ENCODE measurements at places on chromosomes 12 and 14. TPM values are rescaled to one million over a fixed set of nuclear protein-coding genes. Genes with fewer than 3 reads are reported as not detected.

DNA sequence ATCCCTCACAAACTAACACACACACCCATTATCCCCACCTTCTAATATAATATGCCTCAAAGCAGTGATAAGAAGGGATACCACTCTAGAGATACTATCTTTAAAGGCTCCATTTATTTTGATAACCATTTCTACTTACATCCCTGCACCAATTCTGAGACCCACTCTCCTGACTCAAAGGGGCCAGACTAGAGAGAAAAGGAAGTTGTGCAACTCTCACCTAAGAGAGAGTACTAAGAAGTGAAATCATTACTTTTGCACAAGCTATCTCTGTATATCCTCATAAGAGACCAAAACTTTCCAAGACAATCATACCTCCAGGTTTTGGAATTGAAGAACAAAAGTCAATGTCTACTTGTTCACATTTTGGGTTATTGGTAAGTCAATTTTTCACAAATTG lies 45.4 kb upstream of the USP15 start:
- no peak for DNase-seq

DNA sequence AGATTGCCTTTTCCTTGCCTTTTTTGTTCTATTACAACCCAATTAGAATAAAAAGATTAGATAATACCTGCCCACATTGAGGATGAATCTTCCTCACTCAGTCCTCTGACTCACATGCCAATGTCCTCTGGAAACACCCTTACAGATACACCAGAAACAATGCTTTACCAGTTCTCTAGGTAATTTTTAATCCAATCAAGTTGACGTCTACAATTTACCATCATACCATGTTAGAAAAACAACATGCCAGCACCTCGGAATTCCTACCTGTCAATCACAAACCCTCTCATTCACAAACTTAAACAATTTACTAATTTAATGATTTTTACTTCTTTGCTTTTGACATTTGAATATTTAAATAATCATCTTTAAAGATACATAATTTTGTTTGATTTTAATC lies 953.8 kb downstream of the TRHDE start:
- no peak for DNase-seq

GRCh38 chr14:94538070-94538740 lies 23.0 kb upstream of the SERPINA4 start:
- DNase-seq, result no peak

- no peak for DNase-seq
These were observed 22.1 kb downstream of the ERP29 start for GRCh38 chr12:112035219-112035785.

DNA sequence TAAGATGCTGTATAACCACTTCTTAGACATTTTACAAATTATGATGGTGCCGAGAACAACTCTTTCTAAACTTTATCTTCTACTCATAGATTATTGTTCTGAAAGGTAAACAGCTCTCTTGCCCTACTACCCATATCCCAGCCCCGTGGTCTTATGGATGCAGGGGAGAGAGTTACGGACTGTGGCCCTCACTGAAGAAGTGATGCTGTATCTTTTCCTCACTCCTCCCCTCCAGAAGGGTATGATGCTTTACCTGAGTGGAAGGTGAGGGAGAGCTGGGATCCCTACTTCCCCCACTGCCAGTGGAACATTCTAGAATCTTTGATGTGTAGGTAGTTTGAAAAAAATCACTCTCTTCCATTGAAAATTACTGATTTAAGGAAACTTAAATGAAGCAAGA lies 3.5 kb downstream of the TSHR start:
- no peak for DNase-seq

DNA sequence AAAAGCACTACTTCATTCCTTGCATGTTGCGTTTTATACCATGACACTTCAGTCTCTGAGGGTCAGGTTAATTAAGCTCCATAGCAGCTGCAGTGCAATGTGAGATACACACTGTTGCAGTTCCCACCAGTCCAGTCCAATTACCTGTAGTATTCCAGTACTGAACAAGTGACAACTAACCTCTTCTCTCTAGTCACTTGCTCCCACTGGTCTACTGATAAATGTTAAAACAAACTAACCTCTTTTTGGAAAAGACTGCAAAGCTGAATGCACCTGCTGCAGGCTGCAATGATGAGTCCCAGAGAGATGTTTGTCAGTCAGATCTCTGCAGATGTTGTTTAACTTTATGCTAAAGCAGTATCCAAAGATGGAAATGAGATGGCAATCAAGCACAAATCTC lies 7.9 kb downstream of the NOVA1 start:
- no peak for DNase-seq

- DNase-seq, result no peak
These were observed 185.7 kb downstream of the DAD1 start for GRCh38 chr14:22403296-22403695.

- no peak for DNase-seq
These were observed 36.1 kb downstream of the ERP29 start for GRCh38 chr12:112049351-112049750.

DNA sequence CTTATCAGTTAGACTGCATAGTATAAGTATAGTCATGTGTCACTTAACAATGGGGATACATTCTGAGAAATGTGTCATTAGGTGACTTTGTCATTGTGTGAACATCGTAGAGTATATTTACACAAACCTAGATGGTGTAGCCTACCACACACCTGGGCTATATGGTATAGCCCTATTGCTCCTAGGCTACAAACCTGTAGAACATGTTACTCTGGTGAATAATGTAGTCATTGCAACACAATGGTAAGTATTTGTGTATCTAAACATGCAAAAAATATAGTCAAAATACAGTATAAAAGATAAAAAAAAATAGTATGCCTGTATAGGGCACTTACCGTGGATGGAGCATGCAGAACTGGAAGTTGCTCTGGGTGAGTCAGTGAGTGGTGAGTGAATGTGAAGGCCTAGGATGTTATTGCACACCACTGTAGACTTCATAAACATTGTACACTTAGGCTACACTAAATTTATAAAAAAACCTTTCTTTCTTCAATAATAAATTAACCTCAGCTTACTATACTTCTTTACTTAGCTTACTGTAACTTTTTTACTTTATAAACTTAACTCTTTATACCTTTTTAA lies 40.3 kb upstream of the ANKS1B start:
- no peak for DNase-seq

DNA sequence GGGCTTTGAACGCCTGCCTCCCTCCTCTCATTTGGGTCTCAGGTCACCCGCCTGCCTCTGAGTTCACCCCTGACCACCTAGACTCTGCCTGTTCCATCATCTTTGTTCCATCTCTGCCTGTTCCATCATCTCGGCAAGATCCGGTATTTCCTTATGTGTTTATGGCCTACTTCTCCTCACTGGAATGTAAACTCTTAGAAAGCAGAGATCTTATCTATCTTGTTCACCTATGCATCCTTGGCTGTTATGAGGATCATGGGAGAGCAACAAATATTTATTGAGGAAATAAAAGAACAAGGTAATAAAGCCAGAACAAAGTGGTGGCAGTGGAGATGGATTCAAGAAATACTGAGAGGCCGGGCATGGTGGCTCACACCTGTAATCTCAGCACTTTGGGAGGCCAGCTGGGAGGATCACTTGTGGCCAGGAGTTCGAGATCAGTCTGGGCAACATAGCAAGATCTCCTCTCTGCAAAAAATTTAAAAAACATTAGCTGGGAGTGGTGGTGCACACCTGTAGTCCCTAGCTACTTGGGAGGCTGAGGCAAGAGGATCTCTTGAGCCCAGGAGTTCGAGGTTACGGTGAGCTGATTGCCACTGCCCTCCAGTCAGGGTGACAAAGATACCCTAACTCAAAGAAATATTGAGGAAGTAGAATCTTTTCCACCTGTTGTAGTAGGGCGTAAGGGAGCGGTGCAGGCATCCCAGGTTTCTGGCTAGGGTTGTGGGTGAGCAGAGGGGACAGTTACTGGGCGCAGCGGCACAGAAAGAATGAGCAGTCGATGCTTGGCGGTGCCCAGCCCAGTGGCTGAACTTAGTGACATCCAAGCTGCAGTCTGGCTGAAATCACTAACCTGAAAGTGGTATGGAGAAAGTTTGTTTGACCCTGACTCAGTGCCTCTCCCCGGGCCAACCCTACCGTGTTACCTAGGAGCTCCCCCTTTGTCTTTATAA lies 1.7 kb upstream of the KLC1 start:
- DNase-seq, result peak; percentile 22

DNA sequence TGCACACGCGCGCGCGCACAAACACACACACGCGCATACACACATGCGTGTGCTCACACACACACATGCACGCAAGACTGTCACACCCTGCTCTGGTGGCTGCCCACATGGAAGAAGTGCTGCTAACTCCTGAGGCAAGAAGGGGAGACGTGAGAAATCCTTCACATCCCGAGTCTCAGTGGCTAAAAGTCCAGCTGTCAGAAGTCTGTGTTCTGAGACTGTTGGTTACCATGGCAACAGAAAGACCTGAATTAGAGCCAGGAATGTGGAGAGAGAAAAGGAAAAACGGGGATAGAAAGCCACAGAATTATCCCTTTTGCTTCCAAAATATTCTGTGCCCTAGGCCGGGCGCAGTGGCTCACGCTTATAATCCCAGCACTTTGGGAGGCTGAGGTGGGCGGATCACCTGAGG lies 71.2 kb downstream of the PPFIBP1 start:
- no peak for DNase-seq

DNA sequence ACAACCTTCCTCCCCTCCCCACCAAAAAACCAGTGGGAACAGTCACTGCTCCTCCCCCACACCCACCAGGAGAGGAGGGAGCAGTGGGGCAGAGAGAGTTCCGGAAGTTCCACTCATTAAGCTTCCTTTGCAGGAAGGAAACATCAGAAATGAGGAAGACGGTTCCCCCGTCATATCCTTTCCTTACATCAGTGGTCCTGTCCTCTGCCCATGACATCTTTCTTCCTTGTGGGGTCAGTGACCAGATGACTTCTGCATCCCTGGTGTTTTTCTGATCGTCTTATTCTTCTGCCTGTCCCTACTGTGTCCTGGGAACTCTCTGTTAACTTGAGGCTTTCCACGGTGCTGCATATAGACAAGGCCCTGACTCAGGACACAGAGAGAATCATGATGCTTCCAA lies 40.8 kb upstream of the SPTLC2 start:
- DNase-seq, result no peak

DNA sequence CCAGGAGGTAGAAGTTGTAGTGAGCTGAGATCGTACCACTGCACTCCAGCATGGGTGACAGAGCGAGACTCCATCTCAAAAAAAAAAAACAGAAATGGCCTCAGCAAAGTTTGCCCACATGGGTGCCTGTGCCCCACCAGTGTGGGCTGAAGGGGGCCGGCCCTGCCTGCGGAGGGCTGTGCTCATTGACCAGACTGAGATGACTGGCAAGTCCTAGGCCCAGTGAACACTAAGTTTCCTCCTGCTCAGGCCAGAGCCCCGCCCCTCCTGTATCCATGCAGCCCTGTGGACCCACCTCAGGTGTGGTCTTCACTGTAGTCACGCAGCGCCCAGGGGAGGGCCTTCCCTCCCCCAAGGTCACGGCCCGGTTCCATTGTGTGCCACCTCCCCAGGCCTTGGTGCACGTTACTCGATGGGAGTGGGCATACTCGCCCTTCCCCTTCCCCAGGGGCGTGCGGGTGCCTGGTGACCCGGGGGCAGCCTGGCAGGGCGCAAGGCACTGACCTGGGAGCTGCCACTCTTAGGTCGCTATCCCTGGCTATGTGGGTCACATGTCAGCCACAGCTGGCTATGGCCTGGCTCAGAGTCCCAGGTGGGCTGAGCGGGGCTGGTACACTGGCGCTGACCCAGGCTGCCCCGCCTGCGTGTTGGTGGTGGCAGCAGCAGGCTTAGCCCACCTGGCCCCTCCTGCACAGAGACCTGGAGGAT lies 16.1 kb downstream of the INF2 start:
- no peak for DNase-seq

DNA sequence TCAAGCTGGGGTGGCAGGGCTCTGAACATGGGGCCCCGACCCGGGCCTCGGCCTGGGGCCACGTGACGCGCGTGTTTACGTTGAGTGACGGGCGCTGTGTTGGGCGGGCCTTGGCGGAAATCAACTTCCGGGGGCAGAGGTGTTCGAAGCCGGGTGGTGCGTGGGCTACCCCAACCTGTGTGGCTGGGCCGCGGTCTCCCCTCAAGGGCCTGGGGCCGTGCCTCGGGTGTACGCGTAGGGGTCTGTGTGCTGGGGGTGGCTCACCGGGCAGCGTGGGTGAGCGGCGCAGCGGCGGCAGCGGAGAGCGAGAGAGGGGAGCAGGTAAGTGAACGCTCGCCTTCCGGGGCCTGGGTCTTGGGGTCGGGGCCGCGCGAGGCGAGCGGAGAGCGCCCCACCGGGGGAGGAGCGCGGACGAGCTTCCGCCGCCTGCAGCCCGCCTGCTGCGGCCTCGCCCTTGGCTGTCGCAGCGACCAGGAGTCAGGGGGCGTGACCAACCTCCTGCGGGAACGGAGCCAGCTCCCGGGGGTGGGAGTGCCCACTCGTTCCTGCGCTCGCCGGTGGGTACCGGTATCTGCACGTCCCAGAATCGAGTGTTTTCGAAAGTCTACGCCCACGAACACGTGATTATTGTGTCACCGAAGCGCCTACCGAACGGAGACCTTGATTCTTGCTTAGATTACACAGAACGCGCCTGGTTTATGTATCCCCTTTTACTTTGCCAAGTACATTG lies at the start of gene CCDC91:
TSS of gene CCDC91 (plus strand) at position 136 of the 730 bp plus-strand sequence. CDS start 66,760 bp downstream, outside the sequence.
- peak; percentile 90 for DNase-seq

- DNase-seq, result no peak
These were observed 282.9 kb upstream of the ATXN7L3B start for GRCh38 chr12:74254784-74255183.

DNA sequence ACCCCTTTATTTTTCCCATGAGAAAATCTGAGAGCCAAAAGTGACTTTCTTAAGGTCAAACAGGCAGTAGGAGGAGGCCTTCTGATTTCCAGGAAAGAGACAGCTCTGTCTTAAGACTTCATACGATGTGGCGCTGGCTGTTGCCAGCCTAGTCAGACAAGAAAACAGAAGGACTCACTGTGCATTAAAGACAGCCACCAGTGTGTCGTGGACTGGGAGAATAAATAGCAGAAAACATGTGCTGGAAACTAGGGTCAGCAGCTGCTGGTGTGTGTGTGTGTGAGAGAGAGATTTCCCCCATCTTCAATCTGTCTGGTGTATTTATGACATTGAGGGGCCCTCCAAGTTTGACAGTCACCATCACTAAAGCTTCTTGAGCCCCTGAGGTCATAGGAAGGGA lies 708.6 kb upstream of the TMEM132C start:
- DNase-seq, result no peak

- no peak for DNase-seq
These were observed 15.1 kb downstream of the ABHD4 start for GRCh38 chr14:22613106-22613695.

DNA sequence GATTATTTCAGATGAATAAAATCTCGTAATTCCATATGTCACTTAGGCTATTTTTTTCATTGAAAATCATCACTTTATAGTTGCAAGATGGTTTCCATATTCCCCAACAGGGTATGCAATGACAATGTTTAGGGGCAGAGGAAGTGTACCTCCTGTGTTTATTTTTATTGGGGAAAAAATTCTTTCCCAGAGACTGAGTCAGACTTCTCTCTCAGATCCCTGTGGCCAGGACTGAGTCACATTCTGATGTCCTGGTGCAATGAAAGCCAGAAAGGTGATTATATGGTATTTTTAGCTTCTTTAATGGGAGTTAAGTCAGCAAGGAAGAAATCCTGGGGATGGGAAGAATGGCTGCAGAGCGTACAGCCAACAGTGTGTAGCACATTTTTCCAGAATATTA lies 196.9 kb upstream of the ALG10 start:
- DNase-seq, result no peak

Gene SMCO2
- total RNA-seq, result not detected

Gene ACTR6
- 20.4 TPM for total RNA-seq

Gene RPGRIP1
- total RNA-seq, result not detected

Gene CD69
- total RNA-seq, result 2.6 TPM

Gene ATL1
- 12.6 TPM for total RNA-seq

Gene SALL2
- total RNA-seq, result 1.1 TPM

Gene PTPRO
- total RNA-seq, result 15.7 TPM

Gene ATP2B1
- 57.5 TPM for total RNA-seq

Gene GALNT9
- total RNA-seq, result not detected

Gene HOXC10
- total RNA-seq, result not detected
